ENCODE measurements at places on chromosomes 7 and 10.

DNA sequence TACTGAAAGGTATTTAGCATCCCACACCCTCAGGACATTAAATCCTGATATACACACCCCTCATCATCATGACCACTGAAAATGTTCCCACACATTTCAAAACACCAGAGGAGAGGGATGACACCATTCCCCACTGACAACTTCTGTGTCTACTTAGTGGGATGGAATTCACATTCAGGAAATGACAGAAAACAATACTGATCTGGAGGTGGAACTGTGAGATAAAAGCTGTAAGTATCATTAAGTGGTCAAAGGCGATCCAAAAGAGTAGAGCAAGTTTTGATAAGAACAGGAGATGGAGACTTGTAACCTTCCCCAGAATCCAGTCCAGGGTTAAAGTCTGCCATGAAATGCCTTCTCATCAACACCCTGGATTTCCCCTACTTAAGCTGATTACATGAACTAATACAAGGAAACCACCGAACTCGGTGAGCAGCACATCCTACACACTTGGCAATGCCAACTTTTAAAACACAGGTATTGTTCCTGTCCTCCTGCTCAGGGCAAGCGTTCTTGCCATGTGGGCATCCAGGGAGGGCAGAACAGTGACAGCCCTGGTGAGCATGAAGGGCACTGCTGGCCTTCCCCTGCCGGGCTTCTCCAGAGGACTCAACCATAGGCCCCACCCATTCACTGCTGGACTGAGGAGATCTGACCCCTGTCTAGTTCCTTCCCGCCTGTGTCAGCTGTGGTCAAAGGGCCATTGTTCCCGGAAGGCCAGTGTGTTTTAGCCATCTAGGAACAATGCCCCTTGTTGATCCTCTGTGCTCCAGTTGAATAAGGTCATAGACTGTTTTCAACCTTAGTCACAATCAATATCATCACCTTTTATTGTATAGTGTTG, 85.0 kb downstream of the SGMS1 start:
- DNase-seq = no peak

GRCh38 chr10:5423771-5424170, 11.4 kb downstream of the NET1 start:
- DNase-seq = no peak

GRCh38 chr7:141701489-141702046, 398 bp downstream of the DENND11 start:
- peak; percentile 50 for DNase-seq

GRCh38 chr7:55483046-55483445, 89.3 kb downstream of the VOPP1 start:
- DNase-seq = no peak

- DNase-seq = no peak
Measured at GRCh38 chr10:3763852-3764625, 21.0 kb downstream of the KLF6 start.

DNA sequence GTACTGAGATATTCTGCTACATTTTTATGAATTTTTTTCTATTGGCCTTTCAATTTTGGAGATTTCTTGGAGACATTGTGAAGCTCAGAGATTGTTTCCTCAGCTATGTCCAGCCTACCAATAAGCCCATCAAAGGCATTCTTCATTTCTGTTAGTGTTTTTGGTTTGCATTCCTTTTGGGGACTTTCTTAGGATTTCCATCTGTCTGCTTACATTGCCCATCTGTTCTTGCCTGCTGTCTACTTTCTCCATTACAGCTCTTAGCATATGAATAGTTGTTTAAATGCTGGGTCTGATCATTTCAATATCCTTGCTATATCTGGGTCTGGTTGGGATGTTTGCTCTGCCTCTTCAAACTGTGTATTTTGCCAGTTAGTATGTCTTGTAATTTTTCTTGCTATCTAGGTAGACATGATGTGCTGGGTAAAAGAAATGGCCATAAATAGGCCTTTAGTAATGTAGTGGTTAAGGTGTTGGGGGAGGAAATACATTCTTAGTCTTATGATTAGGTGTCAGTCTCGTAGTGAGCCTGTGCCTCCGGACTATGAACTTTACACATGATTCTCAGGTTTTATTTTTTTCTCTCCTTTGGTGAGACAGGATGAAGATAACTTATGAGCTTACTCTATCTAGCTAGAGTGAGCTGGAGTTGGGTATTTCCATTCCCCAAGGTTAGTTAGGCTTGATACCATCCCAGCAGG, 32.6 kb upstream of the NME8 start:
- no peak for DNase-seq

All from naive thymus-derived CD4-positive, alpha-beta T cell (primary cell).